ENCODE measurements at places on chromosomes 5 and 9.
A peak's percentile ranks its signal among the peaks of the same experiment; 100 is the strongest.

DNA sequence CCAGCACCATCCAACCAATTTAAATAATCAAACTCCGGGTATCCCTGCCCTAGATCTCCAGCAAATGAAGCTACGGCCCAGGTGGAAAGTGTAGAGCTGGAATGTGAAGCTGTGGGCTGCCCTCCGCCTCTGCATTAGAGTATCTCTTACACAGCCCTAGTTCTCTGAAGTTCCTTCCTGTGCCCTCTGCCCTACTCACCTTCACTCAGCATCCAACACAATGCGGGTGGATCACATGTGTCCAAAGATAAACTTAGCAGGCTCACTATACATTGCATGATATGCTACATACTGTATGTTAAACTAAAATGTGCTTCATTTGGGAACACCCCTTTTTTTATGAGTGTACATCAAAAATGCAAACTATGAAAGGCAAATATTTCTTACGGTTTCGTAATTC, 70.0 kb upstream of the RAD23B start:
- no peak for DNase-seq

DNA sequence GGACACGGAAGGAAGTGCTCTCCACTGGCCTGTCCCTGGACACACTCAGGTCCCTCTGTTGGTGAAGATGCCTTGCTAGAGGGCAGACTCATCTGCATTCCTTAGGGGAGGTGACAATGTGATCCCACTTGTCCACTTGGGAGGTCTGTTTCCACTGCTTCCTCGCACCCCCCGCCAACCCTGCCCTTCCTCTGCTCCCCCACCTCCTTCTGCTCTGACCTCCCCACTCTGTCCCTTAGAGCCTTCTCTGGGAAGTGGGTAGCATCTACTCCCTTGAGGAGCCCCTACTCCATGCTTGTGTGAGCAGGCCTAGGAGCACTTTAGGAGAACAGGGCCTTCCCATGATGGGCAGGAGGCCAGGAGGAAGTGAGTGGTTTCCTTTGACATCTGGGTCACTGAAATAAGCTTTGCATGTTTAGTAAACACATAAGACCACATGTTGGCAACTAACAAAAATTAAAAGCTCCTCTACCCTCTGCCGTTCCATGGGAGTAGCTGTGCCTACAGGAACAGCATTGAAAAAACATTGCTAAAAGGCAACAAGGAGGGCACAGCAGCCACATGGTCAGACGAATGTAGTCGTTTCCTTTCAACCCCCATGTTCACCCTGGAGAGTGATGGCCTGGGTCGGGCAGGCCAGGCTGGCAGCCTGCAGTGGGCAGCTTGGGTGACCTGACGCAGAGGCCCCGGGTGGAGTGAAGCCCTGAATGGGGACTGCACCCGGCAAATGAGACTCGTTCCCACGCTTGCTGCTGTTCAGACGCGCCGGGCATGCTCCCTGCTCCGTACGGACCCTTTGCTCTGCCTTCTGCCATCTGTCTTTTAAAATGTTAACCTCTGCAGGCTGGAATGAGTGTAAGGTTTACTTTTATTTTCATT, 634.0 kb downstream of the IRX1 start:
- no peak for DNase-seq

- DNase-seq, result no peak
Measured at GRCh38 chr9:21078702-21079101, 960 bp upstream of the IFNB1 start.

GRCh38 chr9:130868230-130868629, 28.4 kb downstream of the QRFP start:
- DNase-seq, result no peak

GRCh38 chr9:2662496-2662895, 40.9 kb downstream of the VLDLR start:
- DNase-seq, result no peak

- no peak for DNase-seq
Measured at GRCh38 chr5:135895474-135896006, at the start of gene IL9. TSS of gene IL9 (minus strand) at chr5:135895841. CDS start at chr5:135895816, 25 bp downstream.

- DNase-seq, result no peak
Measured at GRCh38 chr5:125317536-125317995, 571.1 kb upstream of the ZNF608 start.

DNA sequence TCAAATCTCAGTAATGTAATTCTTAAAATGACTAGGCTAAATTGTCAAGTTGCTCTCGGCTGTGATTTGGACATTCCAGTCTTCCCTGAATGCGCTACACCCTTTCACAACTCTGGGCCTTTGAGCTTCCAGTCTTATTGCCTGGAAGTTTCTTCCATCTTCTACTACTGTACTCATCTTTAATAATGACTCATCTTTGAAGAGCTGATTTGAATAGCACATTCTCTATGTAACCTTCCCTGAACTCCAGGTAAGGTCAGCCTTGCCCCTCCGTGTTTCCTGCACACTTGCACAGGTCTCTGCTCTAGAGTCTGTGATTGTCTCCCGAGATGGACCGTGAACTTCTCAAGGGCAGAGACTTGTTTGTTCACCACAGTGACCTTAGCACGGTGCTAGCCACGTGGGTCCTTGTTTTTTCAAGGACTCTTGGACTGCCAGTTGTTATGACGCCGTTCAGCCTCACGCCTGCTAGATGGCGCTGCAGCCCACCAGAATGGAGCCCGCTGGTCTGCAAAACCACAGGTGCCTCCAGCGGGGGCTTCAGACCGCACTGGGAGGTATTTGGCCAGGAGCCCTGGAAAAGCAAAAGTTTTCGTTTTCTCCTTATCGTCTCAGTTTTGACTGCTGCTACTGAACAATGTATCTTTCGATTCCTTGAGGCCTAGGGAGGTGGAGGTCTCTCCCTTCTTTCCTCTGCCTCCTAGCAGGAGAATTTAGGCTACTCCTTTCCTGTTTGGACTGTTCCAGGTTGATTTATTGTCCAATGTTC, 44.4 kb downstream of the SEC61B start:
- DNase-seq, result peak; percentile 68

- no peak for DNase-seq
Measured at GRCh38 chr9:81819155-81819554, 109.1 kb upstream of the SPATA31D4 start.

GRCh38 chr5:166342402-166342801, 1949.0 kb upstream of the WWC1 start:
- DNase-seq, result no peak

GRCh38 chr5:176420972-176421544, 4.7 kb upstream of the CLTB start:
- DNase-seq, result no peak

Data from RKO (cell line).